ENCODE measurements at places on chromosomes 2 and 18.
A peak's percentile ranks its signal among the peaks of the same experiment; 100 is the strongest.

GRCh38 chr2:76711490-76711889 lies 810.7 kb downstream of the LRRTM4 start:
- no peak for DNase-seq

- DNase-seq, result no peak
Observed at GRCh38 chr2:74779587-74780135, 54.3 kb upstream of the HK2 start.

DNA sequence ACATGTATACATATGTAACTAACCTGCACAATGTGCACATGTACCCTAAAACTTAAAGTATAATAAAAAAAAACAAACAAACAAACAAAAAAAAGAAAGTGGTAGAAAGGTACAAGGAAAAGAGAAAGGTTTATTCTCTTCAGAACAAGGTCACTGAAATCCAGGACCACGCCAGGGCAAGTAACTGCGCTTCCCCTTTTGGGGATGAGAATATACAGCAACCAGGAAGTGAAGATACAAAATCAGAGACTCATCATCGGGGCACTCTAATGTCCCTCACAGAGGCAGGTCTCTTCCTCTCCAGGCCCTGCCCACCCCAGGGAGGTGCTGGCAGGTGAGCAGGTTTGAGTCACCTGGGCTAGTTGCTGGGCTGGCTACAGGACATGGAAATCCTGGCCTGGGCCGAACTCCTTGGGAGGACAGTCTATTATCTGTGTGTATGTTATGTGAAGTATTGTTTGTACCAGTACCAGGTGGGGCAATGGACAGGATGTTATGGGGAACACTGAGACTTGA lies 100.4 kb upstream of the GPR45 start:
- DNase-seq, result no peak

GRCh38 chr2:190603374-190603773 lies 45.5 kb upstream of the NAB1 start:
- DNase-seq, result no peak

DNA sequence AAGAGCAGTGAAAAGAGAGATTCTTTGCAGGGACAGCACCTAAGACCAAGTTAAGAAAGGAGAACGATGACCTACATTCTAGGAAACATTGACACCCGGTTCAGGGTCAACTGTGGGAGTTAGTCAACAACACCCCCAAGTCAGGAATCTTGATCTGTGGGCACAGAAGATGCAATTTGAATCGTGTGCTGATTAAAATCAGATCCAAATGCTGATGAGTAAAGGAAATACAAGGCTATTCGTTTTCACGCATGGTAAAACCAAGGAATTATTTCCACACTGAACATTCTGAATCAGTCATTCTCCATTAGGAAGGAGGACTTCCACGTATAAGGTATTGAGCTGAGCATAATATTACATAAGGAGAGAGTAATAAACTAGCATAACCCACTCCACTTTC lies 124.2 kb downstream of the COPS8 start:
- DNase-seq, result no peak

GRCh38 chr2:170573671-170574070 lies 141.5 kb upstream of the SP5 start:
- DNase-seq, result no peak

- DNase-seq, result peak; percentile 56
Observed at GRCh38 chr2:173831312-173832229, 133.6 kb downstream of the SP3 start.

All from ecto neural progenitor cell (in vitro differentiated cells).